ENCODE measurements at places on chromosomes 11 and 22.

GRCh38 chr11:100824041-100824809 is 137.1 kb downstream of the ARHGAP42 start:
- DNase-seq, result no peak

GRCh38 chr11:19832086-19832750 is 119.6 kb downstream of the NAV2 start:
- DNase-seq, result no peak

- no peak for DNase-seq
Measured at GRCh38 chr11:28168718-28169117, 60.5 kb downstream of the METTL15 start.

DNA sequence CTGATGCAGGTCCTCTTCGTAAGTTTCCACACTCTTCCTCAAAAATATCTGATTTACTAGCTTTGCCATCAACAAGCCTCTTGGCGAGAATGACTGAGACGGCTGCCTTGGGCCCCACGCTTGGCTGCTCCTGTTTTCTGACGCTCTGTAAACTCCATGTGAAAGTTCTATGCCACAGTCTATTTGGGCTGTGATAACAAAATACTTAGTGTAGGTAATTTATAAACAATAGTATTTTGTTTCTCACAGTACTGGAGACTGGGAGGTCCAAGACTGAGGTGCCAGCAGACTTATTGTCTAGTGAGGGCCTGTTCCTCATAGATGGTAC is 123.2 kb upstream of the SORL1-AS1 start:
- DNase-seq, result no peak

GRCh38 chr22:35648066-35649025 is at the start of gene APOL6:
APOL6 (plus strand) TSS chr22:35648446; CDS start chr22:35656426, 7,980 bp downstream.
- peak; percentile 46 for DNase-seq

DNA sequence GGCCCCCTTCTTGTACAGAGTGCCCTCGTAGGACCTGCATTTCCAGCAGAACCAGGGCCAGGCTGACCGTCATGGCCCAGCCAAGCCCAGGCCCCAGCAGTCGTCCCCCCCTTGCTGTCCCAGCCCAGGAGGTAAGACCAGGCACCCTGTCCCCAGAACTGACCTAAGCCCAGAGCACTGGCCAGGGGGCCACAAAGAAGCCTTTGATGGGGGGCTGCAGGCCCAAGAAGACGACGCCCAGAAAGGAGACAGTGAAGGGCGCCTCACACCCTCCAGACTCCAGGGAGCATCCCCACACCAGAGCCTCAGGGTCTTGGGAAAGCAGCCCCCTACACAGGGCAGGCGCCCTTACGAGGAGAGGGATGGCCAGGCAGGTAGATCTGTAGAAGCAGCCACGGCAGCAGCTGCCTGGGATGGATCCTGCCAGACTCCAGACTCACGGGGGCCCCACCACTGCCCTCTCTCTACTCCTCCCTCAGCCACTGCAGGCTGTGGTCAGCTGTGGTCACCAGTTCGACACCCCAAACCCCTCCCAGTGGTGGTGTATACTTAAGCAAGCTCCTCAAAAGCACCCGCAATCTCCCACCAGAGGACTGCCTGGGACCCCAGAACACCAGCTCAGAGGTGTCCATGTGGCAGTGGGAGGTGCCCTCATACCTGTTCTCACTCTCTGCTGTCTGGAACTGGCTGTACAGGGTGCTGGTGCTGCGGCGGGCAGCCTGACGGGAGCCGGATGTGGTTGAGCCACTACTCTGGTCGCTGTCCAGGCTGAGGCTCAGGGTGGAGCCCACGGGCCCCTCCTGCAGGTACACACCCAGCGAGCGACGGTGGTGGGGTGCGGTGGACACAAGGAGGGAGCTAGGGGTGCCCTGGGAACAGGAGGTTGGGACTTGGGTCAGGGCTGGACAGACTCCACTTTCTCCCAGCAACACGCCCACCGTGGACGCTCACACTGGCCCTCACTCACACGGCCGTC is 27.0 kb downstream of the SBF1 start:
- no peak for DNase-seq

DNA sequence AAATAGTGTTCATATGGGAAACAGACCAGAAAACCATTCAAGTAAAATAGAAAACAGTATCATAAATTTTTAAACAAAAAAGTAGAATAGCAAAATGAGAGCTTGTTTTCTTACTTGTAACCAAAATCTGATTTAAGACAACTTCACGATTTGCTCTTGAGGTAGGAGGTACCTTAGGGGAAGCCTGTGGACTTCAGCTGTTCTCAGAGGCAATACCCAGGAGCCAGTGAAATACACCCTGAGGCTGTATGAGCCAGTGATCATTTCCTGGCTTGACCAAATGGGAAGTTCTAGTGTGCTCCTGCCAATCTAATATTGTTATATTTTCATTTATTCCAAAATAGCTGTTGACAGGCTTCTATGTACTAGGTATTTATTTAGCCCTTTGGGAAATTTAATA is 104.8 kb downstream of the ARHGAP42 start:
- no peak for DNase-seq

GRCh38 chr11:86802601-86803051 is 2.3 kb downstream of the PRSS23 start:
- peak; percentile 13 for DNase-seq

DNA sequence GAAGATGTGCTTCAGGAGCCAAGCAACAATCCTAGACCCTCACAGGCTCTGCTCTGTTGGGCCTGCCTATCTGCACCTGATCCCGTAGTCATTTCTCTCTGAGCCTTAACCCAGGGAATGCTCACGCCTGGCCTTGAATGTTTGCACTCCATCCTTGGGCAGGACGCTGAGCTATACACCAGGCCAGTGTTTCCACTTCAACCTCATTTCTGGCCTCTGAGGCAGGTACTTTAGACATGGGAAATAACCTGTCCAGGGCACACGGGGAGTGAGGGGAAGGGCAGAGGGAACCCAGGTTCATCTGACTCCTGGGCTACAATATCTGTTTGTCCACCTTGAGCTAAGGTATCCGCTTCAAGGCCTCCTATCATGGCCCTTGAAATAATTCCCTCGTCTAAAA is 9.9 kb downstream of the RSPH14 start:
- DNase-seq, result no peak

DNA sequence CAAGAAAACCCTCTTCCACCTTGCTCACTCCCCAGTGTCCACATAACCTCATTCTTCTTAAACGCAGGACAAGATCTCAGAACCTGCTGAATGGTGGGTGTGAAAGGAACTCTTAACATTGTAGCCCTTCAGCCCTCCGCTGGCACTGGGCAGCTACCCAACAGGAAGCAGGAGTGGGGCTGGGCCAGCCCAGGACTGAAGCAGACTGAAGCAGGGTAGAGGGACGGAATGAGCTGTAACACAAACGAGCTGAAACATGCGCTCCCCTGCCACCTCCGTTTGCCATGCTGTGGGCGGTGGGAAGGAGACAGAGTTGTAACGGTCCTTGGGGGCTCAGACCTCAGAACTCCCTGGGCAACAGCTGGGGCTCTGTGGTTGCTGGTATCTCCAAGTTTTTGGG is 23.6 kb downstream of the NPAT start:
- no peak for DNase-seq

GRCh38 chr11:116242006-116242405 is 530.8 kb downstream of the BUD13 start:
- no peak for DNase-seq

GRCh38 chr11:102615077-102615893 is 9.8 kb downstream of the MMP20 start:
- no peak for DNase-seq

GRCh38 chr22:49046546-49047361 is 780.9 kb downstream of the BRD1 start:
- no peak for DNase-seq

DNA sequence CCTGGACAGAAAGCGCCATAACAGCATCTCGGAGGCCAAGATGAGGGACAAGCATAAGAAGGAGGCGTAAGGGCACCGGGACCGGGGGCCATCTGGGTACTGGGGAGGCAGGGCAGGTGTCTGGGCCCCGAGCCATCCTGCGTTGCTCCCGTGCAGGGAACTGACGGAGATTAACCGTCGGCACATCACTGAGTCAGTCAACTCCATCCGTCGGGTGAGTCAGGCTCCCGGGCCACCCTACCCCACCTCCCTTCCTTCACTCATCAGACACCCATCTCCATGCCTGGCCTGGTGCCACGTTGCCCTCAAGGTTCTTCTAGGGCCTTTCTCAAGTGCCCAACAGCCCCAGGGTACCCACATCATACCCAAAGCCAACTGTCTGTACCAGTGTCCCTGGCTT is 15.0 kb downstream of the PLCB3 start:
- no peak for DNase-seq

DNA sequence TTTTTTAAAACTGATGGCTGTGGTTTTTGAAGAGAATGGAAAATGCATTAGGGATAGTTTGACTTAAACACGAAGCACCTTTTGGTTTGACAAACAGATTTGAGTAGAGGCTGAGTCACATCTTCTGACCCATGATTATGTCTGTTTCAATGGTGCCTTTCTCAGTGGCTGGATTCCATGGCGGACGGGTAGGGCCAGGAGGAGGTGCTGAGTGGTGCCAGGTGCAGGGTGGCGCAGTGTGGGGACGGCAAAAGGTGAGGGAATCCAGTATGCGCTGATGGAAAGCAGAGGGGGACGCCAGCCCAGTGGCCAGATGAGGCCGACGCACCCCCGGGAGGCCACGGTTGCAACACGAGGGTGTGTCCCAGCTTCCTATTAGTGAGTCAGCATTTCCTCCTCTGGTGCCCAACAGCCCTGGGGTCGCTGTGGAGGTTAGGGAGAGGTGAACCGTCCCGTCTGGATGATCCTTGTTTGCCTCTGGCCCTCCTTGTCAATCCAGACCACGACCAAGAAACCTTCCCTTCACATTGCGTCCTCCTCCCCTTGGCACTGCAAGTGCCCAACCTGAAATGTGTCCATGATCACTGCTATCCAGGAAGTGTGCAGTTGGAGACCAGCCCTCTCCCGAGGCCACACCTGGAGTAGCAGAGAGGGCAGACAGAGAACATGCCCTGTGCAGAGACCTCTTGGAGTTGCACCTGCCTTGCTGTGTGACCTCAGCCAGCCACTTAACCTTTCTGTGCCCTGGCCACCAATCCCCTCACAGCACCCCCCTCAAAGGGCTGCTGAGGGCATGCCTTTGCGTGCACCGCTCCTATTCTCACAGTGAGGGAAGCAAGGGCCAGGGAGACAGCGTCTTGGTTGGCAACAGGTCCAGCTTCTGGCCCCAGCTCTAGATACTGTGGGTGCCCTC is 32.5 kb upstream of the ATXN10 start:
- DNase-seq, result peak; percentile 7

DNA sequence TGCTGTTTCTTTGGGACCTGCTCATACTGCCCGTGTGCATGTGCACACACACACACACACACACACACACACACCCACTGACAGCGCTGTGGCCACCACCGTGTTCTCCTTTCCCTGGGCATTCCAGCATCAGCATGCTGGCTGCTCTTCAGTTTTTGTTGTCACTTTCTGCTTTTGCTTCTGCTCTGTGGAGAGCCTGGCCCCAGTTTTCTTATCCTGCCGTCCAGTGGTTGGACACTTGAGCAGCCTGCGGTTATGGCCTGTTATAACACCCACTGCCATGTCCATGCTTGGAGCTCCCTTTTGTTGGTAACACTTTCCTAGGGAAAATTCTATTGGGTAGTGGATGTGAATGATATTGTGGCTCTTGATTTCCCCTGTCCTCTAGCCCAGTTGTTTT is 83.6 kb downstream of the OSBP2 start:
- DNase-seq, result no peak

- no peak for DNase-seq
Measured at GRCh38 chr11:84829162-84829561, 798.0 kb downstream of the DLG2 start.

DNA sequence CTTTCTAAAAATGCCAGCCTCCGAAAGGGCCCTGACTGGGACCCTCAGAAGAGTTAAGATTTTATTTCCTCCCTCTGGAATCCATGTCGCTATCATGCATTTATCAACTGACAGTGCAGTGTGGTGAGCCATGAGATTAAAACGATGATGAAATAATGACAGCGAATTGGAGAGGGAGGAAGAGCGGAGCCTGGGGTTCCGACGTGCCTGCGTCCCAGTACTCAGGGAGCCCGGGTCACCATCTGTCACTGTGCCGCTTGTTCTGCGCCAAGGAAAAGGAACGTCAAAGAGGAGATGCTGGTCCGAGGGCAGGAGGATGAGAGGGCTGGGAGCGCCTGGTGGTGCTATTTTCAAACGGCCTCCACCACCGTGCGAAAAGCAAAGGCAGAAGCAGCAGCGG is 46.2 kb downstream of the MACROD1 start:
- DNase-seq, result no peak

- DNase-seq, result no peak
Measured at GRCh38 chr11:104637662-104638170, 260.5 kb downstream of the CASP12 start.

- DNase-seq, result no peak
Measured at GRCh38 chr11:75230621-75231020, 10.0 kb upstream of the TPBGL start.

- no peak for DNase-seq
Measured at GRCh38 chr11:73913472-73913871, 36.7 kb downstream of the PAAF1 start.

- no peak for DNase-seq
Measured at GRCh38 chr22:41181349-41182241, 23.5 kb upstream of the L3MBTL2 start.

GRCh38 chr11:23866641-23867040 is 630.2 kb upstream of the LUZP2 start:
- no peak for DNase-seq

DNA sequence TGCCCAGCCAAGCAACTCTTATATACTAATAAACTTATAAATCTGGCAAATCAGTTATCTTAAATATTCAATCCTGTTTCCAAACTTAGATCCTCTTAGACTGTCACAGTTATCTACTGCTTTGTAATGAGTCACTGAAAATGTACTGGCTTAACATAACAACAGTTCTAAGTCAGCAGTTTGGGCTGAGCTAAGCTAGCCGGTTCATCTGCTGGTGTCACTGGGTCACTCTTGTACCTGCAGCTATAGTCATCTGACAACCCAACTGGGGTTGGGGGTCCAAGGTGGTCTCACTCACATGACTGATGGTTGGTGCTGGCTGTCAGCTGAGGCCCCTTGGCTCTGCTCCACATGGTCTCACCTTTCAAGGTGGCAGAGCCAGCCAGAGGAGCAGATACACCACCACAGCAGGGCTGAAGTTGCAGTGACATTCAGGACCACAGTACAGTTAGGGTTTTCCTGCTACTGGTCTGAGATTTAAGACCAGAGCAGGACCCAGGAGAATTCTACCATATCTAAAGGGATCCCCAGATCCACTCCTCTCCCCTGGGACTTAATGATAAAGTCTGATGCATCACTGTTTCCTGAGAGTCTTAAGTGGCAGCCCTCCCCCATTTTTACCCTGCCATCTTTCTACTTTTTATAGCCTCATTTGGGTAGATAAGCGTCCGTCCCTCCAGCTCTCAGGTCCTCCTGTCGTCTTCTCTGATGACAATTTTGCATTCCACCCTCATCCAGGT is 7.9 kb upstream of the MACROD1 start:
- DNase-seq, result no peak

- DNase-seq, result no peak
Measured at GRCh38 chr11:11450744-11451362, 97.8 kb upstream of the CSNK2A3 start.

GRCh38 chr22:31843526-31843925 is 89.7 kb downstream of the DEPDC5 start:
- no peak for DNase-seq
